T-cell (primary cell): ENCODE measurements at places on chromosomes 1 and 21. TPM values are rescaled to one million over a fixed set of nuclear protein-coding genes. Genes with fewer than 3 reads are reported as not detected.

DNA sequence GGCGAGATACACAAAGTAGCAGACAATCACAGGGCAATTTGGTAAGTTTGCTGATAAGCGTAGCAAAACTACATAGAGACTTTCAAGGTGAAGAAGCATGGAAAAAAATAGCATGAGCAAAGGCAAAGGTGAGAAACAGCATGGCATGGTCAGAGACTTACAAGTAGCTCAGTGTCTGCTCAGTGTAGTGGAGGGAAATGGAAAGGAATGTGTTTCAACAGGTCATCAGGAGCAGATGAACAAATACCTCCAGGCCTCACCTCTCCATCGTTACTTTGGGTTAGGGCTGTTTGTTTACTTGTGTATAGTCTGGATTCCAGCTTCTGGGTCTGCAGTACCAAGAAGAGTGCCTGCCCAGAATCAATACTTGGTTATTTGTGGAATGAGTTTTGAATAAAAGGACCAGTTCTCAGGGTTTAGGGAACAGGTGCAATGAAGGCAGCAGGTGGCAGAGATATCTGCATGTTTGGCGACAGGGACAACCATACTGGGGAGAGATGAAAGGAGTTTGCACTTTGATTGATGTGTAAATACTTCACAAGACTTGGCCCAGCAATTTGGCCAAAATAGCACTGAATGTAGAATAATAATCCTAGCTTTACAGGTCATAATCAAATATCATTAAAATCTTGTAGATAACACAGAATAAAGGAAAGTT, 97.0 kb upstream of the FGGY start:
- H3K27me3 ChIP-seq = no peaks in the 10 kb centered on the region
- no peak for DNase-seq
- no peak overlapping the region for H3K27ac ChIP-seq
- H3K36me3 ChIP-seq = no peaks in the 10 kb centered on the region
- no peak overlapping the region for H3K4me3 ChIP-seq
- no peaks in the 10 kb centered on the region for H3K4me1 ChIP-seq

DNA sequence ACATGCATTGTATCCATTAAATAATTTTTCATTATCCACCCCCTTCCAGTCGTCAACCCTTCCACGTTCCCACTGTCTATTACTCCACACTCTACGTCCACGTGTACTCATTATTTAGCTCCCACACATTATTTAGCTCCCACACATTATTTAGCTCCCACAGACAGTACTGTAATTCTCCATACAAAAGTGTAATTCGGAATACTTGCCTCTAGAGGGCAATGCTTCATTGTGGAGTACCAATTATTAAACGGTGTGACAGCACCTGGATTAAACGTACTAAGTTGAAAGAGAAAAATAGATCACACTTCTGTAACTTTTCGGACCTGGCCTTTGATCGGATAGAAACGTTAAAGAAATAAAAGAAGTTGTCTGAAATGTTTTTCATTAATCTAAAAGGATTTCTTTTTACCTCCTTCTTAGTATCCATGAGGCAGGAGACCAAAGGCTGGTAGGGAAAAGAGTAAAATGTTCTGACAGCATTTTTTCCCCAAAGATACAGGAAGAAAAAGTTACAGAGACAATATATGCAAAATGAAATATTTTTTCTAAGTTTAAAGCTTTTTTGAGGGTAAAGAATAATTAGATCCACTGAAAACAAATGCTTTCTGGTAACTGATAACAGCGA, 99.2 kb downstream of the LHX8 start:
- H3K4me1 ChIP-seq = no peaks in the 10 kb centered on the region
- H3K36me3 ChIP-seq = no peaks in the 10 kb centered on the region
- H3K27me3 ChIP-seq = no peaks in the 10 kb centered on the region
- H3K27ac ChIP-seq = no peak overlapping the region
- DNase-seq = no peak
- no peak overlapping the region for H3K4me3 ChIP-seq

- no peaks in the 10 kb centered on the region for H3K27me3 ChIP-seq
- H3K4me1 ChIP-seq = peaks cover 5% of the 10 kb centered on the region
- no peak overlapping the region for H3K27ac ChIP-seq
- DNase-seq = no peak
Measured at GRCh38 chr1:193181985-193182384, 4.4 kb downstream of the B3GALT2 start.

- no peak overlapping the region for H3K27ac ChIP-seq
- no peak for DNase-seq
- H3K4me3 ChIP-seq = no peak overlapping the region
- no peaks in the 10 kb centered on the region for H3K4me1 ChIP-seq
Measured at GRCh38 chr1:200260597-200261335, 149.1 kb downstream of the ZNF281 start.

DNA sequence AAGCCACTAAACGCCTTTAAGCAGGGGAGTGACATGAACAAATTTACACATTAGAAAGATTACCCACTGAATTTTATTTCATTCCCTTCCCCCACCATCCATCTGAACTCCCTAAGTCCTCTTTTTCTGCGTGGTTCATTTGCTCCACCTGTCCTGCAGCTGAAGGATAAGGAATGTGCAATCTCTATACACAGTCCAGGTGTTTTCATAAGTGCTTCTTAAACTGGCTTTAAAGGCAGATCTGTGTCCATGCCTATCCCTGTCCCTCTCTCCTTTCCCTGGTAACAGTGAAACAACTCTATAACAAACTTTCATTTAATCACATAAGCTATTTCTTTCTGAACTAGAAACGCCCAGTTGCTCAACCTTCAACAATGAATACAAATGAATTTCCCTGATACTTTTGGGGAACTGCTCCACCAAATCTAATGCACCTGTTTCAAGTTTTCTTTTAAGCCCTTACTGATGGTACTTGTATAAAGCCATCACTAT, 8.4 kb downstream of the GSTM3 start:
- no peaks in the 10 kb centered on the region for H3K4me1 ChIP-seq
- H3K27ac ChIP-seq = no peak overlapping the region
- peaks cover 14% of the 10 kb centered on the region for H3K27me3 ChIP-seq
- H3K36me3 ChIP-seq = no peaks in the 10 kb centered on the region

DNA sequence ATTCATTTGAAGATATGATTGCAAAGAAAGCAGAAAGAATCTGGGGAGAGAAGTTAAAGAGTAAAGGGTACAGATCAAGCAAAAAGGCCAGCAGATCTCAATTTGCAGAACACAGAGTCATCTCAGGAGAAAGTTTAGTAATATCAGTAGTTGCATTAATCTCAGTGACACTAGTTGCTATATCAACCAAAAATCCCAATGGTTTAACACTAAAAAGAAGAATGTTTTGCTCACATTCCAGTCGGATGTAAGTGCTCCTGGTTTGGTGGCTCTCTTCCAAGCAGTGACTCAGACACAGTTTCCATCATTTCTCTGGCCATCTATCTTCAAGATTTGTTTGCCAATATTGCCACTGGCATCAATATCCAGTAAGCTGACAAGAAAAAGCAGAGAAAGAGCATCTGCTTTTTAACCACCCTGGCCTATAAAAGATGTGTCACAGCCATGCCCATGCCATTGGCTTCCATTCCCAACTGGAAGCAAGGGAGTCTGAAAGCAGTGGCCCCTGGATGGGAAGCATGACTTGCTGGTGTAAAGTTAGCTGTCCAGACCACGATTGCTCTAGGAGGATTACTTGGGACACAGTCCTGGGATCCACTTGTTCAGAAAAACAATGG, 45.5 kb upstream of the AIM2 start:
- H3K27ac ChIP-seq = no peak overlapping the region
- no peak overlapping the region for H3K4me3 ChIP-seq
- H3K4me1 ChIP-seq = no peaks in the 10 kb centered on the region
- no peaks in the 10 kb centered on the region for H3K36me3 ChIP-seq

DNA sequence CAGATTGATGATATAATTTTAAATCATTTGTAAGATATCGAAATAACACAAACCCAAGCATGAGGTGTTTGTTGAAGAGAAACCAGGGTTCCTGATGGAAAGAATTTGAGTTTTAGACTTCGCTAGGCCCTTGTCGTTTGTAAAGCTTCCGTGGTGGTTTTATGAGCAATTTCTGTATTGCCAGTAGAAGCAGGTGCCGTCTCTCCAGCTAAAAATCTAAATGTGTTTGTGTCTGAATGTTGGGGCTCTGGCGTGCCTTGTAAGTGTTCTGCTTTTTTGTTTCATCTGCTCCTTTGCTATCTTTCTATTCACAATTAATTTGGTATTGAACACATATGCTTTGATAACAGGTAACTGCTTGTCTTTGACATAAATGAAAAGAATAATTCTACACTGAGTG, 27.5 kb downstream of the CHRM3 start:
- no peak for DNase-seq
- H3K4me1 ChIP-seq = no peaks in the 10 kb centered on the region
- H3K36me3 ChIP-seq = no peaks in the 10 kb centered on the region
- no peaks in the 10 kb centered on the region for H3K27me3 ChIP-seq

Gene GLRX2
- 13.6 TPM for total RNA-seq

Gene PPP2R5A
- 47.0 TPM for total RNA-seq

Gene RPS6KA1
- 106 TPM for total RNA-seq

Gene NDUFV3
- total RNA-seq = 32.0 TPM

Gene PLA2G2A
- total RNA-seq = not detected

Gene FMO3
- total RNA-seq = not detected

Gene HHAT
- 4.1 TPM for total RNA-seq

Gene FLG
- not detected for total RNA-seq

Gene CDA
- not detected for total RNA-seq
